Activated CD4-positive, alpha-beta T cell treated with anti-CD3 and anti-CD28 coated beads, Interleukin-2, amount 50 U/mL, for 24 hours (primary cell): ENCODE measurements at places on chromosomes 6 and 20.

DNA sequence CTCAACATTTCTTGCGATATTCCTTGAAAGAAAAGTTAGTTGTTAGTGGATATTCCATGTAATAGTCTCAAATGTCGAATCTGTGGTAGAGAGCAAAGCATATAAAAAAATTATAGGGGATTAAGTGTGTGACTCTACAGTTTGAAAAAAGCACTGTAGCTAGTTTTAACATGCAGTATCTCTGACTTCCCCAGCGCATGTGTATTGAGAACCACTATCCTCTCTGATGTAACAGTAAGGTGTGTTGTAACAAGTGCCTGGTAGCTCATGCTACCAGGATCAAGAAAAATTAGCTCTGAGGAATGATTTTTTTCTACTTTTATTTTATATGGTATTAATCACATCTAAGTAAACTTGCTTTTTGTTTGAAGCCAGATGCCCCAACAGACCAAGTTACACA is 789.2 kb downstream of the KIF16B start:
- DNase-seq, result no peak

DNA sequence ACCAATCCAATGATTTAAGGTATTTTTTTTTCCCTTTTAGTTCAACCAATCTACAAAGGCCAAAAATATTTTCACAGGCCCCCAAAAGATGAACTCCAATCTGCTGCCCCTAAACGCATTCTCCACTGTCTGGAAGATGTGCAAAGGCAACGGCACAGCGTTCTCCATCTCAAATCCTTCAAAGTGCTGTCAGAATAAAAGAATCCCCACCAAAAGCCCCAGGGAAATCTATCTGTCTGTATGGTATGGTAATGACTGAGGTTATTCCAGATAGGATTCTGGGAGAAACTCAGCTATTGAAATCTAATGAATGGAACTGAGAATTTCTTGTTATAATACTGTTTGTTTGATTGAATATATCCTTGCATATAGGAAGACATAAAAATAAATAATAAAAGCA is 217.8 kb upstream of the CCN2 start:
- DNase-seq, result no peak

DNA sequence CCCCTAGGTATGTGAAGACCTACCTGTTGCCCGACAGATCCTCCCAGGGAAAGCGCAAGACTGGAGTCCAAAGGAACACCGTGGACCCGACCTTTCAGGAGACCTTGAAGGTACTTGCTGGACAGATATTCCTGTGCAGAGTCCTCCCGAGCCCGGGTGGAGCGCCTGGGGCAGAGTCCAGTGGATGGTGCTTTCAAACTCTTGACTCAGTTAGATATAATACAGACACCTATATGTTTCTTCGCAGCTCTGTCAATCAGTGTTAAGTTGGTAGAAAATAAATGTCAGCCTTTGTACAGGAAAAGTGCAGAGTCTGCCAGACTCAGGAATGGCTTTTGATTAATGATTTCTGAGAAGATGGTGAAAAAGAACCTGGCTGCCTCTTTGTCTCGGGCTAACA is 67.2 kb downstream of the EZR start:
- DNase-seq, result no peak

DNA sequence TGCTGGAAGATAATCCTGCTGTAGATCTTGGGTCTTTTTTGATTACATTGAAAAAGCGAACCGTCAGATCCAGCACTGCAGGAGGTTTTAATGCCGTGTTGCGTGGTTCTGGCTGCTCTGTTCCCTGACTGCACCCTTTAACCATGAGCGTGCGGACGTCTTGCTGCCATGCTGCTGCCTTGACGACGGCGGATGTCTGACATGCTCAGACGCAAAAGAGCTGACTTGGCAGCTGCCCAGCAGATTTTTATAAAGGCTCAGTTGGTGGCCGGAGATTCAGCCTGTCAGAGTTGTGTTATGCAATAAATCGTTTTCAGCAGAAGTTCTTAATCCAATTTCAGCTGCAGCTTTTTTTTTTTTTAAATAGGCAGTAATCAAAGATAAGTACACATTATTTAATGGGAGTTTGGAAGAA is 119.4 kb downstream of the JARID2 start:
- peak; percentile 30 for DNase-seq

- DNase-seq, result no peak
These were observed 10.9 kb upstream of the BCKDHB start for GRCh38 chr6:80095600-80095999.

DNA sequence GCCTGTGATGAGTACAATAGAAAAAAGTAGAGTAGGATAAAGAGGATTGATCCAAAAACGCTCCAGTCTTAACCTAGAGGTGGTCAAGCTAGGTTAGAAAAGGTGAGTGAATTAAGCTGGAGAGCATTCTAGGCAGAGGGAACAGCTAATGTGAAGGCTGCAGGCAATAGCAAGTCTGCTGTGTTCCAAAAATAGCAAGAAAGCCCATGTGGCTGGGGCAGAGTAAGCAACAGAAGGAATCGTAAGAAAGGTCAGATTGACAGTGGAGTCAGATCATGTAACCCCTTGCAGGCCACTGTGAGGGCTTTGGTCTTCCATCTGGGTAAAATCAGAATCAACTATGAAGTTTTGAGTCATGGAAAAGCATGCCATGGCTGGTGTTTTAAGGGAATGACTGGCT is 155.0 kb downstream of the OPN5 start:
- no peak for DNase-seq

- no peak for DNase-seq
These were observed 59.5 kb upstream of the EXOC2 start for GRCh38 chr6:752438-752837.

DNA sequence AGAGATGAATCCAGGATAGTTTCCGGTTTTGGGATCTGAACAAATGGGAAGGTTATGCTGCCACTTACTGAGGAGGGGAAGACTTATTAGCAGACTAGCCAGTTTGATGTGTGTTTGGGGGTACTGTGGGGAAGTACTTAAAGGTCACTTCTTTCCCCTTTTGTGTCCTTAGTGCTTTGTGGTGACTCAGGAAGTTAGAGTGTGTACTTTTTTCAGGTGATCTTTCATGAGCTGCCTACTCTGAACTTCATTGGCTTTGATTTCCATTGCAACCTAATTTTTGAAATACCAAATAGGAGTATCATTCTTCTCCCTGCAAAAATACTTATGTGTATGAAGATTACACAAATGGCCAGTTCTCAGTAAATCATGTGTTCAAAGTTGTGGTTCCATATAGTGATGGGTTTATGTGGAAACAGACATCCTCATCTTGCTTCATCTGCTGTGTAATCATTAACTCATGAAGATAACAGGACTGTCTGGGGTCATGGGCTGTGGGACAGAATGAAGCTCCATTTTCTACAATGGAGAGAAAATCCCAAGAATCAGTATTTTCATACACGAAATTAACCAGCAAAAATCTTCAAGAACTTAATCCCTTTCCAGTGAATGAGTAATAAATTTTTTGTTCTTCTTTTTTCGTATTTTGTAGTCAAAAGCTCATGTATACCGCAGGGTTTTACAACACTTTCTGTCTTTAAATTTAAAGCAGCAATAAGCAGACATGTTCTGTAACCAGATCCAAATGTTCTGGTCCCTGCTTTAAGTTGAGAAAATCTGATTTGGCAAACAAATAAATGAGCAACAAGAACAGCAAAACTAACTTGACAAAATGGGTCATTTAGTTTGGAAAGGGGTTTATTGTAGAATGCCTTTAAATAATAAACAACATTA is 272.2 kb upstream of the FLRT3 start:
- DNase-seq, result no peak

- DNase-seq, result no peak
These were observed 120.6 kb downstream of the AKAP7 start for GRCh38 chr6:131255911-131256310.

GRCh38 chr6:3812596-3812995 is 36.6 kb upstream of the FAM50B start:
- no peak for DNase-seq

- no peak for DNase-seq
These were observed 162.4 kb upstream of the AGPAT4 start for GRCh38 chr6:161436106-161436876.

GRCh38 chr6:161227004-161227960 is 46.6 kb downstream of the AGPAT4 start:
- no peak for DNase-seq

DNA sequence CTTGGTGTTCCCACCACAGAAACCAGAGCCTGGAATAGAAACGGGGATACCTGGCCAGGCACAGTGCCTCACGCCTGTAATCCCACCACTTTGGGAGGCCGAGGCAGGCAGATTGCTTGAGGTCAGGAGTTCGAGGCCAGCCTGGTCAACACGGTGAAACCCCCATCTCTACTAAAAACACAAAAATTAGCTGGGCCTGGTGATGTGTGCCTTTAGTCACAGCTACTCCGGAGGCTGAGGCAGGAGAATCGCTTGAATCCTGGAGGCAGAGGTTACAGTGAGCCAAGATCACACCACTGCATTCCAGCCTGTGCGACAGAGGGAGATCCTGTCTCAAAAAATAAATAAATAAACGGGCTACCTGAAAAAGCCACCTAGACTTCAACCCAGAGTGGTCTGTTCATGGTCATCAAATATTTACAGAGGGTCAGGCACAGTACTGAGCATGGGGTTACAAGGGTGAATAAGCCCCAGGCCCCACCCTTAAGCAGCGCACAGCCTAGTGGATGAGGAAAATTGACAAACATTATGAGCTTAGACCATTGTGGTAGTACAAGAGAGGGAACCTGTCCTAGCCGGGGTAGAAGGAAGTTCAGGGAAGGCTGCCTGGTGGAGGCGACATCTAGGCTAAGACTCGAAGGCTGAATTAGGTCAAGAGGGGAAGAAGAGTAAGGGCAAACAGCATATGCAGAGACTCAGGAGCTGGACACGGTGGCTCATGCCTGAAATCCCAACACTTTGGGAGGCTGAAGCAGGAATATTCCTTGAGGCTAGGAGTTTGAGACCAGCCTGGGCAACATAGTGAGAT is 7.2 kb upstream of the PCIF1 start:
- no peak for DNase-seq

- DNase-seq, result no peak
These were observed 256.5 kb upstream of the NT5E start for GRCh38 chr6:85193339-85193738.

GRCh38 chr6:47267301-47267700 is 42.4 kb downstream of the TNFRSF21 start:
- DNase-seq, result no peak

DNA sequence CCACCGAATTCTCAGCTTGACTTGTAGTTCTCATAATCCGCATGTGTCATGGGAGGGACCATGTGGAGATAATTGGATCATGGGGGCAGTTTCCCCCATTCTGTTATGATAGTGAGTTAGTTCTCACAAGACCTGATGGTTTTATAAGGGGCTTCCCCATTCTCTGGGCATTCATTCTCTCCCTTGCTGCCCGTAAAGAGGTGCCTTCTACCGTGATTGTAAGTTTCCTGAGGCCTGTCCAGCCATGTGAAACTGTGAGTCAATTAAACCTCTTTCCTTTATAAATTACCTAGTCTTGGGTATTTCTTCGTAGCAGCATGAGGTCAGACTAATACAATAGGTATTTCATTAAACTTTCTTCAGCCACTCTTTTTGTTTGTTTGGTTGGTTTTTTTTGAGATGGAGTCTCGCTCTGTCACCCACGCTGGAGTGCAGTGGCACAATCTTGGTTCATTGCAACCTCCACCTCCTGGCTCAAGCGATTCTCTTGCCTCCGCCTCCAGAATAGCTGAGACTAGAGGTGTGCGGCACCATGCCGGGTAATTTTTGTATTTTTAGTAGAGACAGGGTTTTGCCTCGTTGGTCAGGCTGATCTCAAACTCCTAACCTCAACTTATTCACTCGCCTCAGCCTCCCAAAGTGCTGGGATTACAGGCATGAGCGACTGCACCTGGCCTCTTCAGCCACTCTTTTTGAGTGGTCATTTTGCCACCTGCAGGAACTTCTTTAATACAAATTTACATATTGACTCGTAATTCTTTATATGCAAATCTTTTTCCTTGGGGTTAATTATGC is 36.3 kb downstream of the GSTA2 start:
- DNase-seq, result no peak

- DNase-seq, result no peak
These were observed 139.3 kb upstream of the COL21A1 start for GRCh38 chr6:56386717-56387116.

DNA sequence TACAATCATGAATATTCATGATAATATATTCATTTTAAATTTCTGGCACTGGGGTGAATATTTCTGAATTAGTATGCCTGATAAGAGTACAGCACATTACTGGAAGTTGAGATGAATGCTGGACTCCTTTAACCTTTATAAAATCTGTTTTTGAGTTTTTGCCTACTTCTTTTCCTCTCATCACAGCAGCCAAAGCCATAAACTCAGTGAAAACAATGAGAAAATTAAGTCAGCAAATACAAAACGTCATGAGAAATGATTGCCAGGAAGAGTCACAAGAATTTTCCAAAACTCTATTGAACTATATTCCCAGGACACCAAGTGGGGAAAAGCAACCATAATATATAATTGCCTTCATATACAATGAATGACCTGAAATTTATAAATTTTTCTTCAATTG is 837.6 kb downstream of the TBC1D32 start:
- no peak for DNase-seq

- DNase-seq, result no peak
These were observed 44.1 kb upstream of the TSPYL1 start for GRCh38 chr6:116323863-116324262.

DNA sequence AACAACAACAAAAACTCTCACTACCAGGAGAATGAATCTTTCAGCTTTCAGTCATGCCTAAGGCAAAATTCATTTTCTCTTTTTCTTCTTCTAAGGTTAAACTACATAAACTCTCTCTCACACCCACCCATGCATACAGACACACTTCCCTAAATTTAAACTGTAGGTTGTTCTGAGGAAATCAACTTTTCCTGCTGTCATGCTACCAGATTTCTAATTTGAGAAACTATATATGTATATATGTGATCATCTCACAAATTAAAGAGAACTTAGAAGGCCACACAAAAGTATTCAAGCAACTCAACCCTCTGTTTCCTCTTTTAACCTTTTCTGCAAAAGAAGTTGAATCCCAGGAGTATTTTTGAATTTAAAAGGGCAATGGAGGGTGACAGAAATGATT is 532.5 kb downstream of the KIF16B start:
- no peak for DNase-seq

- DNase-seq, result no peak
These were observed 1688.5 kb downstream of the GRIK2 start for GRCh38 chr6:103081876-103082630.

DNA sequence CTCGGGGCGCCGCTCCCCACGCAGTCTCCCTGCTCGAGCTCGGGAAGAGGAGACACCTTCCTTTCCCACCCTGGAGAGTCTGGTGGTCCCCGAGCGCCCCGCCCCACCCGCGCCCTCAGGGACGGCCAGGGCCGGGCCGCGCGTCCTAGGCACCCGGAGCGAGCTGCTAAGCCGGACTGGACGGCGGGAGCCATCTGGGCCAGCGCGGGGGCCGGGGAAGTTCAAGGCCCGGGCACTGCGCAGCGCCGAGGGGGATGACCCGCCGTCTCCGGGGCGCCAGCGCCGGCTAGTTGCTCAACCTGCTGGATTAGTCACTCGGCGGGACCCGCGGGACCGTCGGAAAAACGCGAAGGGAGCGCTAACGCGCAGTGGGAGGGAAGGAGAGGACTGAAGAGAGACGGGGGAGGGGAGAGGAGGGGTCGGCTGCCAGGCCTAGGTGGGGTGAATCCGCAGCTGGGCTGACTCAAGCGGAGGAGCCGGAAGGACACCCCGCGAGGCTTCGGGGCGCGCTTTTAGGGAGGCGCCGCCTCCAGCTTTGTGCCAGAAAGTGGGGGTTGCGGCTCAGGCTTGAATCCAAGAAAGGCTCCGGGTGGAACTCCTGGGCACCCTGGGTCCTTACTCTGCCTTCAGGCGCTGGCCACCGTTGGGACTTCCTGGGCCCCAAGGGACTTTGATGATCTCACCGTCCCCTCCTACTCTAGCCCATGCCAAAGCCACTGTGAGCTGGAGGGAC is 75.7 kb upstream of the FOXP4 start:
- DNase-seq, result no peak

- no peak for DNase-seq
These were observed 252.0 kb downstream of the SOX4 start for GRCh38 chr6:21845439-21846140.
